ENCODE measurements at places on chromosomes 3 and 15.

DNA sequence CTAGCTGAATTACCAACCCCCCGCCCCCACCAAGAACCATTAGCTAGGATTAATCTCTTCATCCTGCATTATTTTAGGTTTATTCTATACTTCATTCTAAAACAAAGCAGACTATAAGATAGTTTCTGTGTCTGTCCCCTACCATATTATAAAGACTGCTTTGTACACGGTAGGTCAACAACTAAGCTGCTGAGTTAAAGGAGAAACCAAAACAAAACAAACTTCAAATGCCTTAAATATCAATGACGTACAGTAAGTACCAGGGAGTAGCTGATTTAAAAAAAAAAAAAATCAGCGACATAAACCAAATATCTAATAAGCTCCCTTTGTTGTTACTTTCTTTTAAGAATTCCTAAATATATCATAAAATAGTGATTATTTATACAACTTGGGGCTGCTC lies 7.8 kb upstream of the VGLL4 start:
- no peak for DNase-seq

GRCh38 chr15:31511707-31512310 lies 185.2 kb downstream of the KLF13 start:
- DNase-seq, result no peak

GRCh38 chr3:47890126-47890827 lies 87.3 kb downstream of the DHX30 start:
- no peak for DNase-seq

DNA sequence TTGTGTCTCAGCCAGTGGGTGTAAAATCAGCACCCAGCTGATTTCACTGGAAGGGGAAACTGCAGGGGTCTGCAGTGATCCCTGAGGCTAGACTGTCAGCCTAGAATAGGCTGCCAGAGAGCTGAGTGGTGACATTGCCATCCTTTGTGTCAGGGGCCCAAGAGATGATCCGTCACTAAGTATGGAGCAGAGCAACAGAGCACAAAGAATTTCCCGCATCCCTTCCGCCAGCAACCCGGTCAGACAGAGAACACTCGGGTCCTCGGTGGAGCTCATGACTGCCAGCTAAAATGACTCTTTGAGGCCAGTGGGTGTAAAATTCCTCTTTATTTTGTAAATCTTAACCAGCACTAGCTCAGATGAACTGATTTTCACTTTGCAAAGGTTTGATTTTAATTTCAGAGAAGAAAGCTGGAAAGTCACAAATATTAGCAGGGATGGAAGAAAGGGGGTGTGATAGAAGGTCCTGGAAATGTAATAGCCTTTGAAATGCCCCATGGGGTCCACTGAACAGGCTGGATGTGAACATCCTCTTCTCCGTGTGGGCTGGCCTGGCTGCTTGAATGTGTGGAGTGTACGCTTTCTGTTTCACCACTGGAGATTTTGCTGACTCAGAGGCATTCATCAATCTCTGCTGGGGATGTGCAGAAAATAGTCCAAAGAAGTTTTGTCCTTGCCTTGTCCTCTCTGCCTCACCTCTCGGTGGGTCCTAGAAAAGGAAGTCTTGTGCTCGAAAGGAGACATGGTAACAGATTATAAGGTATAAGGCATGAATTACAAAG lies 138.8 kb downstream of the SV2B start:
- DNase-seq, result no peak

- no peak for DNase-seq
Measured at GRCh38 chr3:127674101-127674721, 1.5 kb downstream of the ABTB1 start.

DNA sequence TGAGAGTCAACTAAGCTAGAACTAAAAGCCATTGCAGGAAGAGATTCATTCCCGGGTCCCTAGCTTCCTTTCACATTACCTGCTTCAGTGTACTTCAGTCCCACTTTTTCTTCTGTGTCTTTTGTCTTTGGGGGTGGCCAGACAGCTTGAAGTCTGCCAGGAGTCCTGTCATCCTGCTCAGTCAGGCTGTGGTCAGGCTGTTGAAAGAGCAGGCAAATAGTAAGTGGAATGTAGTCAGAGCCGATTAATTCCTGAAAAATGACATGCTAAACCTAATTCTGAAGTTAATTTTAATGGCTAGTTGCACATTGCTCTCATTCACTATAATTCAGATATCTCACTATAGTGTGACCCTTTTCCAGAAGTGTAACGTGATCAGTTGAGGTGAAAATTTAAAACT lies 129.6 kb downstream of the FMN1 start:
- DNase-seq, result no peak

GRCh38 chr3:9715136-9715535 lies 11.5 kb downstream of the CPNE9 start:
- peak; percentile 12 for DNase-seq

GRCh38 chr15:69088300-69088965 lies 72.0 kb upstream of the GLCE start:
- no peak for DNase-seq

GRCh38 chr3:174598885-174599439 lies 260.2 kb upstream of the NAALADL2 start:
- DNase-seq, result no peak

DNA sequence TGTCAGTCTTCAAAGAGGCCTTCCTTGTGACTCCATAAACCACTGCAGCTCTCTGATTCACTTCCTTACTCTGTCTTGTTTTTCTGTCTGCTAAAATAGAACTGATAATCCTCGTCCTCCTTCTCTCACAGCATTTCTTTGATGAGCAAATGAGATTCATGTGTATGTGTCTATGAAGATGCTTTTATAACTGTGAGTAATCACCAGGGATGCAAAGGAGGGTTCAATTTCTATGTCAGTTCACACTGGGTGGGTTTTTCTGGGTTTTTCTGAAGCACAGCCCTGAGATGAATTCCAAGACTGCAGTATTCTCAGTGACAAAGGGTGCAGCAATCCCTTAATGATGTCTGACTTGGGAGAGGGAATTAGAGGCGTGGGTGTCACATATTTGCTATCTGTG lies 746.6 kb upstream of the CFAP20DC start:
- no peak for DNase-seq

DNA sequence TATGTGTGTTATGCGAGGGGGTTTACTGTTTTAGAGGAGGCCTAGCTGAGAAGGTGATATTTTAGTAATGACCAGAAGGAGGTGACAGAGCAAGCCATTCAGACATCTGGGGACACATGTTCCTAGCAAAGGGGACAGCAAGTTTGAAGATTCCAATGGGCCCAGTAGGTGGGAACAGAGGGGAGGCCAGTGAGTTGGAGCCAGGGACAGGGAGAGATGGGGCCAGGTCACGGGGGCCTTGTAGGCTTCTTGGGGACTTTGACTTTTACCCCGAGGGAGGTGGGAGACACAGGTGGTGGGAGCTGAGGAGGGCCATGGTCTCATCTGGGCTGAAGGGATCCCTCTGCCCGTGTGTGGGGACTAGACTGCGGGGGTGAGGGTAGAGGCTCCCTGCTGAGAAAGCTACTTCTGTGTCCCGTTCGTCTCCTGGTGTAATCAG lies 72.5 kb downstream of the MGLL start:
- no peak for DNase-seq

DNA sequence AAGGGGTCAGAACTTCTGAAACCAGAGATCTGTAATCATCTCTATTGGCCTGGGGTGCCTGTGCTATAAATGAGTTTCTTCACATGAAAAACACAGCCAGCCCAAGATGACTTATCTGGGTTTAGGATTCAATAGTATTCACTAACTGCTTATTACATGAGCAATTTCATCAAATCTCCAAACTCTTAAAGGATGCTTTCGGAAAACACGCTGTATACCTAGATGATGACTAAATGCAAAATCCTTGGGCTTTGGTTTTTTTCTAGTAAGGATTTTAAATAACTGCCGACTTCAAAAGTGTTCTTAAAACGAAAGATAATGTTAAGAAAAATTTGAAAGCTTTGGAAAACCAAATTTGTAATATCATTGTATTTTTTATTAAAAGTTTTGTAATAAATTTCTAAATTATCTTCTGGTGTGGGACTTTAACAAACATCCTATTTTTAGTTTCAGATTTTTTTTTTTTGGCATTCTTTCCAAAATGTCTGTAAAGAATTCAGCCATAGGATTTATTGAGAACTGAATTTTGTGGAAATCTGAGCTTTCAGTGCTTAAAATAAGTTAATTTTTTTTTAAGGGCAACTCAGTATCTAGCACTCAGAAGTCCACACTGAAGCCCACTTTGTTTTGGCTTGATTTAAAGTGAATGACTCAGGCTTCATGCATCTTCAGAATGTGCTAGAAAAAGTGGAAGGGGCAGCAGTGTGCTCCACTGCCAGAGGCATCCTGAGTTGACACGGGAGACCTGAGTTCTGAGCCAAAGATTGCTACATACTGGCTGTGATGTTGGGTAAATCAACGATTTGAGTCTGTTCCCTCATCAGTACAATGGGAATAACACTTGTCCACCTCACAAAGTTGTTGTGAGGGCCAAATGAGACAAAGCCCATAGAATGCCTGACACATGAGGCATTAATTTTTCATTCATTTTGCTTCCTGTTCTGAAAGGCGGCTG lies 18.7 kb downstream of the TMEM43 start:
- DNase-seq, result peak; percentile 16
